ENCODE measurements at places on chromosomes 1 and 21. TPM values are rescaled to one million over a fixed set of nuclear protein-coding genes. Genes with fewer than 3 reads are reported as not detected.

DNA sequence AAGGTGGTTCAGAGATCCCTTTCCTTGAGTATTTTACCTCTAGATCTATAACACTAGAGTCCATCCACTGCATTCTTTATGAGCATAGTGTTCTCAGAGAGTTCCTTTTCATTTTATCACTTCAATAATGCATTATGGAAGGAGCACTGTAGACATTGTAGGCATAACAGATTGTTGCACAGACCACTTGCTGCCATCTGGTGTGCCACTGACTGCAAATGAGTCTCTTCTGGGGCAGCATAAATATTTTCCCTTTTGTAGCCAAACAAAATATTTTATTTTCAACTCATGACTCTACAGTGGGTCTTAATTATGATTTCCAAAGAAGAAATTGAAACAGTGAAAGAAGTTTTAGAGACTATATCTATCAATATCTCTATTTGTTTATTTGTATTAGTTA, 290.4 kb downstream of the OLFM3 start:
- no peak for DNase-seq

DNA sequence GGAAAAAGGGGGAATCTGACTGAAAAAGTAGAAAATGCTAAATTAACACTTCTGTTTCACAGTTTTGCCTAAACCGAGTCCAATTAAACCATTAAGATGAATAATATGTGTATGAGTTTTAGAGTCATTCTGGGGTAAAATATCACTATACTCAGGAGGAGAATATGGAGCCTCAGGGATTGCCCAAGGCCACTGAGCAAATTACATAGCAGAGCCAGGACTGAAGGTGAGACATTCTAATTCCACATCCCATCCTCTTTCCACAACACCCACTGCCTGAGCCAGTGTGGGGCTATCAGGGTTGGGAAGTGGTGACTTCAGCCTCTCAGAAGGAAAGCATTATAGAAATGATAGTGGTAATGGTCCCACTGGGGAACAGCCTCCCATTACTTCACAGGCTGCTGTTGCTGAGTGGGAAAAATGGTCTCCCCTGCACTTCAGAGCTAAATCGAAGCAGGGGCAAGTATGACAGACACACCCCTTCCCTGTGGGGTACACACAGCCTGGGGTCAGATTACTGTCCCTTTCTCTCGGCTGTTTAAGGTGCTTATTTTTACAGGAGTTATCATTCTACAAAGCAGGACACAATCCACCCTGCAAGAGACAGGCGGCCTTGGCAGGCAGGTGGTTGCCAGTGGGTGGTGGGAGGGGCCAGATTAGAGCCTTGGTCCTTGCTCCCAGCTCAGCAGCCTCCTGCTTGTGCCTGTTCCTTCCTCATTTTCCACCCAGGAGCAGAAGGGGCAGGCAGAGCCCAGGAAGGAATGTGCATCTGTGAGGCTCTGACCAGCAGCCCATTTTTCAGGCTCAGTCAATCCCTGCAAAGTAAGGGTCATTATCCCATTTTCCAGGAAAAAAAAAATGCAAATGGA, 9.5 kb upstream of the BCAR3 start:
- no peak for DNase-seq

DNA sequence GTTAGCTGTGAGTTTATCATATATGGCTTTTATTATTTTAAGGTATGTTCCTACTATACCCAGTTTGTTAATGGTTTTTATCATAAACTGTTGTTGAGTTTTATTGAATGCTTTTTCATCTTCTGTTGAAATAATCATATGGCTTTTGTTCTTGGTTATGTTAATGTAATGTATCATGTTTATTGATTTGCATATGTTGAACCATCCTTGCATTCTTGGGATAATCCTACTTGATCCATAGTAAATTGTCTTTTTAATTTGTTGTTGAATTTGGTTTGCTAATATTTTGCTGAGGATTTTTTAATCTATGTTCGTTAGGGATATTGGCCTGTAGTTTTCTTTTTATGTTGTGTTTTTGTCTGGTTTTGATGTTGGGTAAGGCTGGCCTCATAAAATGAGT, 185.6 kb downstream of the PAPPA2 start:
- DNase-seq: no peak

DNA sequence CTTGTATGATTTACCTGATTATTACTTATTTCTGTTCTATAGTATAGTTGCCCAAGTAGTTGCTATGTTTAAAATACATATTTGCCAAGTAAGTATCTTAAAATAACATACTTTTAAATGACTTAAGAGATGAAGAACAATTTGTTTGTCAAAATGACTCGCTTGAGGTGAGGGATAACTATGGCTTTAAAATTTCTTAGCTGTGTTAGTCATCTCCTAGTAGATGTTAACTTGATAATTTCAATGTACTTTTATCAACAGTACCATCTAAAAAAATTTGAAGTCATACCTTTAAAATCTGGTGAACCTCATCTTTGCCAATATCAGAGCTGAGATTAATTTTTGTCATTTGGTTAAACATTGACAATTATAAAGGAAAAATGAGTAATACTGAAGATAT, 37.7 kb downstream of the ODR4 start:
- no peak for DNase-seq

- no peak for DNase-seq
Observed at GRCh38 chr1:219805191-219805590, 123.2 kb downstream of the SLC30A10 start.

Gene KRTAP12-2
- total RNA-seq: not detected

DNA sequence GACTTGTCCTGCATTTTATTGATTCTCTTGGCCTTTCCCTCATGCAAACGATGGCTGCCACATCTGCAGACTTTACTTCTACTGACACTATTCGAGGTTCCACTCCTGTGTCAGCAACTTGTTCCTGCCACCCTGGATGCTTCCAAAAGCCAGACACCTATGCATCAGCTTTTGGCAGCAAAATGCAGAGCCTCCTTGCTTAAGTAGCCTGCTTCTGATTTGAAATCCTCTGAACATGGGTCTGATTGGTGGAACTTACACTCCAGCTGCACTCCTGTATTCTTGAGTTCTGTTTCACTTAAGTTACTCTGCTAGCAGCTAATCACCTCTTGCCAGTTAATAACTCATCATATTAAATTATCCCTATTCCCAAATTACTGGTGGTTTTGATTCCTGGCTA, 152.1 kb upstream of the FMN2 start:
- DNase-seq: no peak
